ENCODE measurements at places on chromosomes 1 and 21. TPM values are rescaled to one million over a fixed set of nuclear protein-coding genes. Genes with fewer than 3 reads are reported as not detected.

Gene ZNF124
- total RNA-seq = 18.6 TPM

Gene LCE3B
- not detected for total RNA-seq

DNA sequence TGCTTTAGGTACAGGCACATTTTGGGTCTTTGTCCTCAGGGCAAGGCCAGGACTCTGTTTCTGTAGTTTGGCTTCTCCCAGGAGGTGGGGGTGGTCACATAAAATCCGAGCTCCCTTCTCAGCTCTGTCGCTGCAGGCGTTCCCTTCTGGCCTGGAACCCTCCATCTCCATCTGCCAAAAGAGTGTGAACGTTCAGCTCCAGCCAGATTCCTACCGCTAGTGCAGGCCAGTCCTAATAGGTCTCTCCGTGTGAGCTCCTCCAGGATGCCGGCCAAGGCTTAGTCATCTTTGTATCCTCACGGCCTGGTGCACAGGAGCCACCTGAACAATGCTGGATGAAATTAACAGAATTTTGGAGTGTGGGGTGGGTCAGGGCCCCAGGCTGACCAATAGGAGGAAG lies 19.9 kb upstream of the KCNA10 start:
- H3K27ac ChIP-seq = no peak overlapping the region
- H3K4me1 ChIP-seq = no peaks in the 10 kb centered on the region
- no peaks in the 10 kb centered on the region for H3K36me3 ChIP-seq
- H3K27me3 ChIP-seq = peaks cover 8% of the 10 kb centered on the region
- H3K4me3 ChIP-seq = no peak overlapping the region
- DNase-seq = no peak

Gene S100A2
- total RNA-seq = 0.50 TPM

- H3K4me3 ChIP-seq = no peak overlapping the region
- peaks cover 48% of the 10 kb centered on the region for H3K4me1 ChIP-seq
- H3K36me3 ChIP-seq = peaks cover 93% of the 10 kb centered on the region
- H3K27me3 ChIP-seq = no peaks in the 10 kb centered on the region
- DNase-seq = no peak
- H3K27ac ChIP-seq = no peak overlapping the region
Observed at GRCh38 chr1:207330011-207330710, 8.7 kb downstream of the CD55 start.

- no peak overlapping the region for H3K27ac ChIP-seq
- H3K36me3 ChIP-seq = no peaks in the 10 kb centered on the region
- H3K27me3 ChIP-seq = peaks cover 3% of the 10 kb centered on the region
Observed at GRCh38 chr1:157944663-157945280, 48.7 kb upstream of the KIRREL1 start.

- H3K4me1 ChIP-seq = no peaks in the 10 kb centered on the region
- peaks cover 1% of the 10 kb centered on the region for H3K36me3 ChIP-seq
- H3K27me3 ChIP-seq = peaks cover 4% of the 10 kb centered on the region
- no peak for DNase-seq
- no peak overlapping the region for H3K27ac ChIP-seq
Observed at GRCh38 chr1:162619076-162619475, 13.2 kb upstream of the DDR2 start.

Gene LCE6A
- not detected for total RNA-seq

DNA sequence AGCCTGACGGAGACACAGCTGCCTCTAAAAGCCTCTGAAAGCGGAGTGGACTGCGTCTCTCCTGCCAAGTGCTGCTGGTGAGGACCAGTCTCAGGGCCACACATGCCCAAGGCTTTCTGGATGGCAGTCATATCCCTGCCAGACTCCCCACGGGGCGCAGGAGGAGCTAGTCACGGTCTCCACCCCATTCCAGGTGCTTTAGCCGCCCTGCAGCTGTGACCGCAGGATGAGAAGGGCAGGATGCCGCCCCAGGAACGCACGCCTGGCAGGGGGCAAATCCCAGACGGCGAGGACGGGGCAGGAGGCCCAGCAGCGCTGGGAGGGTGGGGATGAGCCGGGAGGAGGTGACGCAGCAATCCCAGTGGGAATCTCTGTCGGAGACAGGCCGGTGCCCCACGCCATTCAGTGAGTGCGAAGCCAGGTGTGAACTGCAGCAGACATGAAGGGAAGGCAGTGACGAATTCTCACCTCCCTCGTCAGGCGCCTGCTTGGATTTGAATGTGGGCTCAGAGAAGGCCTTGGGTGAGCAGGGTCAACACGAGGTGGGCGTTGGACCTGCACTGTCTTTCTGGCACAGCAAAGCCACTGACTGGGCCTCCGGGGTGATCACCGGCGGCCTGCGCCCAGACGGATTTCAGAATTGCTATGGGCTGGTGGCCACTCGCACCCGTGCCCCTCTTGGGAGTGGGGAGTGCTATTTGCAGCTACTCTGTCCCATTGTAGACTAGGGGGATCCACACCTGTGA lies 38.5 kb upstream of the SLC19A1 start:
- no peak overlapping the region for H3K4me3 ChIP-seq
- no peaks in the 10 kb centered on the region for H3K36me3 ChIP-seq
- DNase-seq = no peak
- H3K27me3 ChIP-seq = peaks cover 6% of the 10 kb centered on the region

Gene PGLYRP4
- not detected for total RNA-seq

Gene FCER1A
- total RNA-seq = not detected

GRCh38 chr1:230713915-230714764 lies at the start of gene AGT:
Gene AGT (minus strand): TSS chr1:230714122. CDS start chr1:230710823, 3,299 bp downstream.
- no peak within 1 kb of the TSS for H3K4me3 ChIP-seq
- no peak for DNase-seq
- no peaks in the 10 kb centered on the region for H3K36me3 ChIP-seq
- peaks cover 28% of the 10 kb centered on the region for H3K27me3 ChIP-seq

Gene DDI2
- 31.4 TPM for total RNA-seq

DNA sequence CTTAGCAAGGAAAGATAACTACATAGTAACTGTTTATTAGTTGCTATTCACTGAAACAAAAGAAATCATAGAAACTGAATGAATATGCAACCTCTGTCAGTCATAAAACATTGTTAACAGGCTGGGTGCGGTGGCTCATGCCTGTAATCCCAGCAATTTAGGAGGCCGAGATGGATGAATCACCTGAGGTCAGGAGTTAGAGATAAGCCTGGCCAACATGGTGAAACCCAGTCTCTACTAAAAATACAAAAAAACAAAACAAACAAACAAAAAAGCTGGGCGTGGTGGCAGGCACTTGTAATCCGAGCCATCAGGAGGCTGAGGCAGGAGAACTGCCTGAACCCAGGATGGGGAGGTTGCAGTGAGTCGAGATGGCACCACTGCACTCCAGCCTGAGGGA lies 44.1 kb downstream of the CRB1 start:
- no peak for DNase-seq
- H3K27me3 ChIP-seq = peaks cover 3% of the 10 kb centered on the region
- H3K4me3 ChIP-seq = no peak overlapping the region
- H3K36me3 ChIP-seq = no peaks in the 10 kb centered on the region

GRCh38 chr1:18836654-18837053 lies 22.8 kb downstream of the TAS1R2 start:
- no peaks in the 10 kb centered on the region for H3K36me3 ChIP-seq
- H3K4me3 ChIP-seq = no peak overlapping the region
- H3K4me1 ChIP-seq = no peaks in the 10 kb centered on the region
- no peak for DNase-seq
- H3K27me3 ChIP-seq = no peaks in the 10 kb centered on the region

DNA sequence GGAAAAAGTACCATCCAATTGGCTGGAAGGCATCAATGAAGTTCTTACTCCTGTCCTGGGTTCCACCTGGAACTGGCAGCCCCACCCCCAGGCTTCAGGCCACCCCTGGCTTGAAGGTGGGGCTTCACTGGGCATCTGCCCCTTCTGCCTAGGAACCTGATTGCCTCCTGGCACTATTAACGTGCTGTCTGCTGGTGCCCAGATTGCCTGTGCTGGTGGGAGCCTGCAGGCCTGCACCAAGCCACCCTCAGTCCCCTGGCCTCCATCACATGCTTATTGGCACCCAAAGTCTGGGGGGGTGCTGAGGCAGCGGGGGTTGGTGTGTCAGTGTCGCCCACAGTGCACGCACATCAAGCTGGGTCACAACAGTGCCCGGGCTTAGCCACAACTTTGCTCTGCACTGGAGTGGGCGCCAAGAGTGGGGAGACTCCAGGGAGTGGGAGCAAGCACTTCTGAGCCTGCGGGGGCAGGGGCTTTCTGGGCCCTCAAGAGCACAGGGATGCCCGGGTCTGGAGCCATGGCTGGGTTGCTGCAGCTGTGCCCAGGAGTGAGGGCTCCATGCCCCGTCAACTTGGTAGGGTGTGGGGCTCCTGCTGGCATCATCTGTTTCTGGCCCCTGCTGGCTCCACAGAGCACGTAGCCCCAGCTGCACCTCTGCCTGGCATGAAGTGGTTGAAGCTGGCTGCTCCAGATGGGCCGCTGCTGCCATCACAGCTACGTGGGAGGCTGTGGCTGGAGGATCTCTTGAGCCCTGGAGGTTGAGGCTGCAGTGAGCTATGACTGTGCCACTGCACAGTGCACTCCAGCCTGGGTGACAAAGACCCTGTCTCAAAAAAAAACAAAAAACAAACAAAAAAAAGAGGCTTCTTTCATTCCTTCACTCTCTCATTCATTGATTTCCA lies 4.1 kb upstream of the LSM10 start:
- H3K27ac ChIP-seq = peak overlapping the region; percentile 83
- DNase-seq = no peak
- H3K27me3 ChIP-seq = no peaks in the 10 kb centered on the region

DNA sequence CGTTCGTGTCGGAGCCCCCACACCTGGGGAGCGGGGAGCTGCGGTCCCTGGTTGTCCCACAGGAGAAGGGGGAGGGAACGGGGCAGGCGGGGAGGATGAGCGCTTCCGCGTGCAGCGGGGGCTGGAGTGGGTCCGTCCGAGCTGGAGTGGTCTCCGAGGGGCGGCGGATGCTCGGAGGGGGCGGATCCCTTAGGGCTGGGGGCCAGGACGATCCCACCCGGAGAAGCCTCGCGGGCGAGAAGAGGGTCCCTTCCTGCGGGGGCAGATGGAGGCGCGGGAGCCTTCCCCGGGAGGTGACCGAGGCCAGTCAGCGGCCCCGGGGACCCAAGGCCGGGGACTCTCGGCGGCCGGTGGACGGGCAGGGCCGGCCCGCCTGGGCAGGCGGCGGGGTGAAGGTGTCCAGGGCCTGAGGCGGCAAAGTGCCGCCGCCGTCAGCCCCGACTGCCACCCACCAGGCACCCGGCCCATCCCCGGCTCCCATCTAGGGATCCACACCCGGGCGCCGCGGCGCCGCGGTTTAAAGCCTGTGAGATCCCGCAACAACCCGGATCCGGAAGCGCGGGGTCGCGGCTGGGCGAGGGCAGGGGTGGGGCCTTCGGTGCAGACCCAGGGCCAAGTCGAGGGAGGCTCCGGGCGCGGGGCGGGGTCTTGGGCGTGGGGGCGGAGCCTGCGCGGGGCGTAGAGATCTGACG lies 5.3 kb upstream of the CCDC27 start:
- H3K4me3 ChIP-seq = peak overlapping the region; percentile 71
- H3K36me3 ChIP-seq = no peaks in the 10 kb centered on the region
- peaks cover 32% of the 10 kb centered on the region for H3K4me1 ChIP-seq
- peak; percentile 90 for DNase-seq

DNA sequence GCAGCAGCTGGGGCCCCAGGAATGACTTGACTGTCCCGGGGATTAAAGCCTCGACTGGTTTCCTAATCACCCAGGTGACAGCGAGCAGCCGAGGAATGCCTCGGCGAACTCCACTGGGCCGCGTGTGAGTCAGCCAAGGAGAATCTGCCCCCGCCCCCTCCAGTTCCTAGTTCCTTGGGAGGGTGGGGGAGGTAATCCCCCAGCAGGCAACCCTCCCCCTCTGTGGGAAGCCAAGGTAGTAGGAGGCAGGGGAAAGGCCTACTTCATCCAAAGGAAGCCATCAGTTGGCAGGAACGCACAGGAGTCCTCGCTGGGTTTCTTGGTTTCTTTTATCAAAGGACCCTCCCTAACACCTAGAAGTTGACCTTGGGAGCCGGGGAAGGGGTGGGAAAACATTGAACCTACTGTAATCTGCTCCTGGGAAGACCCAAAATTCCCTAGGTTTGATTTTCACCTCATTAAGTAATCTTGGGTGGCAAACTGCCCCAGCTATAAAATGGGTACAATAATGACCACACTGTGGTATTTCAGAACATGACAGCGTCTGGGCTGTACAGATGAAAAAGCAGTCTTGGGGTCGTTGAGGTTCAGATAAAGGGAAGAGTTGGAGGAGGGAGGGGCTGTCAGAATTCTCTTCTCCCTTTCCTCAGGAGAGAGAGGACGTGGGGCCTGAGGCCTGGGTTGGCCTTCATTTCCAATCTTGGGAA lies 1.4 kb downstream of the TENT5B start:
- H3K4me1 ChIP-seq = peaks cover 6% of the 10 kb centered on the region
- peaks cover 33% of the 10 kb centered on the region for H3K27me3 ChIP-seq
- no peak overlapping the region for H3K27ac ChIP-seq
- no peak for DNase-seq
- H3K4me3 ChIP-seq = no peak overlapping the region

Gene PTGFR
- total RNA-seq = not detected
